ENCODE measurements at places on chromosomes 11 and 22.

DNA sequence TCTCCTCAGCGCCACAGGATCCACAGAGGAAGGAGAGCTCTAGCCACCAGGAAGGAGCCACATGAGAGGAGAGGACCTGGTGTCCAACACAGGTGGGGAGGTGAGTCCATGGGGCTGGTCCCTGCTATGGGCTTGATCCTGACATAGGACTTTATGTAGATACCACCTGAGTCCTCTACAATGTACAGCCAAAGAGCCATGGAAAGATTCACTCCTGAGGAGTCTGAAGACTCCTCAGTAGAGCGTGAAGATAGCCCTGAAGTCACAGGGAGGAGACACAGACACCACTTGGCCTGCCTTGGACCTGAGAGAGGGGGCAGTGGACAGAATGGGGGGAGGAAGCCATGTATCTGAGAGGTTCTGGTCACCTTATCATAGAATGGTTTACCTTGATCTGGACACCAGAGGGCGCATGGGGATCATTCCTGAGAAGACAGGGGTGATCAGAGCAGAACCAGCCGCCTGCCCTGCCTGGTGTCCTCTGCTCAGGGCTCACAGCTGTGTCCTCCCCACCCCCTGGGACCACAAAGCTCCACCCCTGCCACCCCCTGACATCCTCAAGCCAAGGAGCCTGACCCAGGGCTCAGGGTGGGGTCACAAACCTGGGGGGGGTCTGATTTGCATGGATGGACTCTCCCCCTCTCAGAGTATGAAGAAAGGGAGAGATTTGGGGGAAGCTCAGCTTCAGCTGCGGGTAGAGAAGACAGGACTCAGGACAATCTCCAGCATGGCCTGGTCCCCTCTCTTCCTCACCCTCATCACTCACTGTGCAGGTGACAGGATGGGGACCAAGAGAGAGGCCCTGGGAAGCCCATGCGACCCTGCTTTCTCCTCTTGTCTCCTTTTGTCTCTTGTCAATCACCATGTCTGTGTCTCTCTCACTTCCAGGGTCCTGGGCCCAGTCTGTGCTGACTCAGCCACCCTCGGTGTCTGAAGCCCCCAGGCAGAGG, 77.0 kb downstream of the ZNF280B start:
- DNase-seq, result peak; percentile 27

DNA sequence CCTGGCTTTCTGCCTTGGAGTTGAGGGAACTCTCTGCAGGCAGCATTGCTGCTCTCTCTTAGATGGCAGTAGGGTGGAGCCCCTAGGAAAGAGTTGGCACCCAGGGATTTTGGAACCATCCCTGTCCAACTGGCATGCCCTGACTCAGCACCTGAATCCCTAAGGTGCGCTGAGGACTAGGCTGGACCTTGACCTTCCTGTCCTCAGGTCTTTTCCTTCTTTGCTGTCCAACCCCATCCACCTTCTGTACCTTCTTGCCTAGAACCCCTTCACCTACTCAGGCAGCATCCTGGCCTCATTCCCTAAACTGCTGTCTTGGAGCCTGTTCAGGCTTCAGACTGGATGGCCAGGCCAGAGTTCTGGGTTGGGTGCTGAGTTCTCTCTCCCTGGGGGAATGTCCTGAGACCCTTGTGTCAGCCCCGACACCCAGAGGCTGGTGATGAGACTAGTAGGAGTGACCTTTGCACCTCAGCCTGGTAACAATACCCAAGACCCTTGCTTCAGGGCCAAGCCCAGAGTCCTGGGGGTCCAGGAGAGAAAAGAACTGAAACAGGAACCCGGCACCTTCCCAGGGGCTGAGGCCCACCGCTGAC, 2.5 kb upstream of the POLD4 start:
- no peak for DNase-seq

- no peak for DNase-seq
Observed at GRCh38 chr22:32745251-32745995, 56.1 kb upstream of the TIMP3 start.

DNA sequence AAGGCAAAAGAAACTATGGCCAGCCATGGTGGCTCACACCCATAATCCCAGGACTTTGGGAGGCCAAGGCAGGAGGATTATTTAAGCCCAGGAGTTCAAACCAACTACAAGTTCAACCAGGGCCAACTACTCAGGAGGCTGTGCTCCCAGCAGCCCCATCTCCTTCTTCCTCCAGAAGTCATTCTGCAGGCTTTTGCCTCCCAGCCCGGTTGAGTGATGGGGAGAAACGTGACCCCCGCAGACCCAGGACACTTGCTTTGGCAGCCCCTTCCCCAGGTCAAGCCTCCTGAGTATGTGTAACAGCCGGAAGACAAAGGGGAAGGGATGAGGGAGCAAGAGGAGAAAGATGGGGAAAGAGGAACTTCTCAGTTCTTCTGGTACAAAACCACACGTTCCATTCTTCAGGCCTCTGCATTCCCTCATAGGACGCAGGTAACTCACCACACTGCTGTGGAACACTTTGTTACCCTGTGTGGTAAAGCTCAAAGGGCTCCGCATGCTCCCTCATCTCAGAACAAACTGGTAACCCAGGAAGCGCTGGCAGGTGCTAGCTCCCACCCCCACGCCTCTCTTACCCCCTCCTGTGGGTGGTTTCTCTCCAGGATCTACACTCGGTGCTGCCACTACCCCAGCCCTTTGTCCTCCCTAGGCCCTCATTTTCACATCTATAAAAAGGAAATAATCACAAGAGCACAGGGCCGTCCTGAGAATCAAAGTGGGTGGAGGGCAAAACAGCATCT, 4.0 kb downstream of the SULT4A1 start:
- DNase-seq, result no peak

- no peak for DNase-seq
Observed at GRCh38 chr11:119795690-119796089, 66.7 kb upstream of the NECTIN1 start.

- DNase-seq, result no peak
Observed at GRCh38 chr11:14529951-14530350, 9.8 kb upstream of the PSMA1 start.

DNA sequence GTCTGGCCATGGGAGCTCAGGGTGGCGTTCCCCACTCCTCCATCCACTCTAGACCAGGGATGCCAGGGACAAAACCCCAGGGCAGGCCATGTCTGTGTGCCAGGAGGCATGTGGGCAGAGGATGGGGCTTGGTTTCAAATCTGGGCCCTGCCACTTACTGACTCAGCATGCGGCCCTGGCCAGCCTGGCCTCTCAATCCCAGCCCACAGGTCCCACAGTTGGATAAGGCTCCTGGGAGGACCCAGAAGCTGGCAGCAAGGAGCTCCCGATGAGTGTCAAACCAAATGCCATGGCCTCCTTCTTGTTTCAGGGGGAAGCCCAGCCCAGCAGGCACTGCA, 1290.4 kb downstream of the BRD1 start:
- no peak for DNase-seq

GRCh38 chr22:19548964-19549363, 24.8 kb upstream of the CLDN5 start:
- no peak for DNase-seq

- DNase-seq, result no peak
Observed at GRCh38 chr11:120182372-120182771, 28.5 kb upstream of the OAF start.

DNA sequence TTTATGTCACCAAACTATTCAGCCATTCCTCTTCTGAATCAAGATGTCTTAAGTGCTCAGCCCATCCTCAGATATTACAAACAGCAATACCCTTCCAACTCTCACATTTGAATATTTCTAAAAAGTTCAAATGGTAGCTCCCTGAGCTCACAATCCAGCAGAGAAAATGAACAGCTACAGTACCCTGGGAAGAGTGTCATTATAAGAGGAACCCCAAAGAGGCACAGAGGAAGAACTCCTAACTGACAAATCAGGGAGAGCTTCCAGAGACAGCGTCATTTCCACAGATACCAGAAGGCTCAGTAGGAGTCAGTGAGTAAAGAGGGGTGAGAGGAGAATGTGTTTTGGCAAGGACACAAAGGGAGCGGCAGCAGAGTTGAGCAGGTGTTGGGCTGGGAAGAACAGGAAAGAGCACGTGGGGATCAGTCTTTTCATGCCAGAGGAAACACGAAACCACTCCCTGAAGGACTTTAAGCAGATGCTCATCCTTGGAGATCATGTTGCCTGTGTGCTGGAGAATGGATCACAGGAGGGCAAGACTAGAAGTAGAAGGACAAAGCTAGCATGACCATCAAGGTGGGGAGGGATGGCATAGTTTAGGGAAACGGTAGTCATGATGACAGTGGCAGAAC, 4.3 kb downstream of the CLTCL1 start:
- DNase-seq, result no peak

GRCh38 chr11:93541884-93542810, 1.0 kb downstream of the SMCO4 start:
- peak; percentile 26 for DNase-seq

DNA sequence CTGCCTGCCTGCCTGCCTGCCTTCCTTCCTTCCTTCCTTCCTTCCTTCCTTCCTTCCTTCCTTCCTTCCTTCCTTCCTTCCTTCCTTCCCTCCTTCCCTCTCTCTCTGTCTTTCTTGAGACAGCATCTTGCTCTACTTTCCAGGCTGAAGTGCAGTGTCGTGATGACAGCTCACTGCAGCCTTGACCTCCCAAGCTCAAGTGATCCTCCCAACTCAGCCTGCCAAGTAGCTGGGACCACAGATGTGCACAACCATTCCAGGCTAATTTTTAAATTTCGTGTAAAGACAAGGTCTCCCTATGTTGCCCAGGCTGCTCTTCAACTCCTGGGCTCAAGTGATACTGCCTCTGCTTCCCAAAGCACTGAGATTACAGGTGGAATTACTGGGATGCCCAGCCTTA, 328.2 kb upstream of the SORL1-AS1 start:
- no peak for DNase-seq

GRCh38 chr11:2586793-2587131, 113.0 kb downstream of the KCNQ1OT1 start:
- DNase-seq, result peak; percentile 5

GRCh38 chr11:46570790-46571398, 22.9 kb downstream of the AMBRA1 start:
- DNase-seq, result no peak

- DNase-seq, result no peak
Observed at GRCh38 chr11:132422722-132423121, 1052.3 kb downstream of the NTM start.

- no peak for DNase-seq
Observed at GRCh38 chr11:76185931-76186401, 20.3 kb downstream of the WNT11 start.

DNA sequence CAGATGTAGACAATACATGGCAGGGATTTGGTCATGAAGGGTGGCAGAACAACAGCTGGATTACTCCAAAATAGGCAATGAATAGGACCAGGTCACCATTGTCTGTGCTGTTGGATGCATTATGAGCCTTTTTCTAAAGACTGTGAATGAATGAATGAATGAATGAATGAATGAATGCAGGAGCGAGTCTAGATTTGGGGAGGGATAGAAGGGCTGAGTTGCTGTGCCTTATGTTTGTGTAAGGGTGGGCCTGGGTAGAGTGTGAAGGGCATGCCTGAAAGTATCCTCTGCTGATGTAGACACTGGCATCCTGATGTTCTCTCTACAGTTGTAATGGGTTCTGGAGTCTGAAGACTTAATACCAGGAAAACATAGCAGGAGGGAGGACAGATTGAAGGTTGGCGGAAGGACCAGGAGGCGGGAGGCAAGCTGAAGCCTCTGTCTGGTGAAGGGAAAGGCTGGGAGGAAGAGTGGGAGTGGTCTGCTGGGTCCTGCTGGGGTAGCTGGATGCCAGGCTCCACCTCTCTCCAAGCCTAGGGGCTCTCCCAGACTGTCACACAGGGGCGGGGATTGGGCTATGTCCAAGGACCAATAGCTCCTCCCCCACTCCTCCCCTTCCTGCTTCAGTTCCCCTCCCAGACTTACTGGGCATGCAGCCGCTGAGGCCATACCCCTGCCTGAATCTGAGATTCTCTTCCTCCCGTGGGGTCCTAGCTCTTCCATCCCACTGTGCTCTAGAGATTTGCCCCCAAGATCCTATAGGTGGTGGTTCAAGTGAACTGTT, 4.8 kb downstream of the TRIM3 start:
- no peak for DNase-seq

DNA sequence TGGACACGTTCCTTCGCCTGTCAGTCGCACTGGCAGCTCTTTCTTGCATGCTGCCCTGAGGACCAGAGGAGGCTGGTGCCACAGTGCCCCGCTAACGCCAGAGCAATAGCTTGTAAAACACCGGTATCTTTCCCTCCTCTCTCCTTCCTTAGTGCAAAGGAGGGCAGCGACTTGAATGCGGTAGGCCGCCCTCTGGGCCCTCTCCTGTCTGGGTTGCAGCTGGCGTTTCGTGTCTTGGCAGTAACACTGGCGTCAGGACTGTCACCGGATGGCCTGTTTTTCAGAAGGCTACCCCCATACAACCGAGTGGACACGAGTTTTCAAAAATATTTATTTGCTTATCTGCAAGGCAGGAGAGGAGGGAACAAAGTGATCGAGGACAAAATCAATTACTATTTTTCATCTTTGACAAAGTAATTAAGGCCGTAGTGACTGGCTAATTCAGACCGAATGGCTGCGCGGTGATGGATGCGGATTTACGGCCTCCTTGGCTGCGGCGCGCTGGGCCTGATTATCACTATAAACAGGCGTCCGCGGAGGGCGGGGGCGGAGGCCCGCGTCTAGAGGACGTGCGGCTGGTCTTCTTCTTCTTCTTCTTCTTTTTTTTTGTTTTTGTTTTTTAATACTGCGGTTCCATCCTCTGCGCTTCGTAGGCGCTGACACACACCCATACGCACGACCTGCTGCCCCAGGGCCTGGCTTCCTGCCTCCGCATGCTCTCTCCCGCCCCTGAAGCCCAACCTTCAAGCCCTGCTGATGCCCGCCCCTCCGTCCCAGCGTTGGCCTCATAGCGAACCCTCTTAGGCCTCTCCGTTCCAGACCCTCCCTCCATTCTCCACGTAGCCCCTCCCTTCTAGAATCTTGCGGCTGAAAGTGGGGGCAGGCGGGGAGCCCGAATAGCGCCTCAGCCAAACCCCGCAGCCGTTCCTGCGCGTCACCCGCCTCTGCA, 2.9 kb upstream of the SLC6A5 start:
- DNase-seq, result no peak

DNA sequence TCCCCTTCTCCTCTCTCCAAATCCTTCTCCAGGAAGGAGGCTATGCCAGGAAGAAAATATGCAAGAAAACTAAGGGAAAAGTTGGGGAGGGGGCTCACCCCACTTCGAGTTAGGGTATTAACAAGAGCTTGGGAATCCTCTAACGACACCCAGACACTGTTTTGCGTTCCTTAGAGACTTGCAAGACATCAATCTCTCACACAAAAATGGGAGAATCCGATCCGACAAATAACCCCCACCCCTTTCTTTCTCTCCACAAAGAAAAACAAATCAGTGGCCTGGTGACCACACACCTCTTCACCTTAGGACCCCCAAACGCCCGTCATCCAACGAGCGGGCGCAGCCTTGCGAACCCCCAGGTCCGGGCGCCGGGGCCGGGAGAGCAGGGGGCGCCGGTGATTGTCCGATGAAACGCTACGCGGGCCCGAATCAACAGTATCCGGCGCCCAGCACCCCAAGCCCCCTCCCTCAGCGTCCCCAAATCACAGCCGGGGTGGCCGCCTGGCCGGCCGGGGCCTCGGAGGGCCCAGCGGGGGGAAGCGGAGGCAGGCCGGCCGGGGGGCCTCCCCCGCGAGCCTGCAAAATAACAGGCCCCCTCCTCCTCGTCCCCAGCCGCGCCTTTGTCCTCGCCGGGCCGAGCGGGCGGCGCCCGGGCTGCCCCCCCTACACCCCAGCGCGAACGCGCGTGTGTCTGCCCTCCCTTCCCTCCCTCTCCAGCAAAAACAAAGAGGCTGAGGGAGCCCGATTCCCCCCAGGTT, 690 bp downstream of the CSNK1E start:
- peak; percentile 54 for DNase-seq

Data from T-helper 17 cell (primary cell).